ENCODE measurements at places on chromosomes 7 and 10.

GRCh38 chr7:38186593-38187314 is 8.7 kb downstream of the STARD3NL start:
- no peak for DNase-seq

DNA sequence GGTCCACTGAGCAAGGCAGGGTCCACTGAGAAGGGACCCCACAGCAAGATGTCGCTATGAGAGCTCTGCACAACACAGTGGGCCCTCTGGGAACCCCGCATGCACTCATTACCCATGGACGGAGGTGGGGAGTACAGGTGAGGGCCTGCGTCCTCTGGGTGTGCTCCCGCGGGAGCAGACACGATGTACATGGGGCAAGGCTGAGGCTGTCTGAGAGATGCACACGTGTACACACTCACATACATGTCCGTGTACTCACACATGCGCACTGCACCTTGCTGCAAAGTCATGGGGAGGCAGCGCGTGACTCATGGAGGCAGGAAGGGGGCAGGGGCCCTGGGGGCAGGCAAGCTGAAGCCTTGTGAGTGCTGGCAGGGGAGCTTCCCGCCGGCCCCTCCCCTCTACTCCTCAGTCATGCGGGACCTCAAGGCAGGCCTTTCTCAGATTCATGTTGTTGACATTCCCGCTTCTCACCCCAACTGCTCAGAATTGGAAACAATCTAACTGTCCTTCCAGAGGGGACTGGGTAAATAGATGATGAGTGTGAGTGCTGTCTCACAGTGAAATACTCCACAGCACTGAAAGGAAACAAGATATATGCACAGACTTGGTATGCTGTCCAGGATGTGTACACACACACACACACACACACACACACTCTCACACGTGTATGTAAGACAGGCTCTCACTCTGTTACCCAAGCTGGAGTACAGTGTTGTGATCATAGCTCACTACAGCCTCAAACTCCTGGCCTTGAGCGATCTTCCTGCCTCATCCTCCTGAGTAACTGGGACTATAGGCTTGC is 40.0 kb downstream of the GOLGA7B start:
- DNase-seq, result no peak

DNA sequence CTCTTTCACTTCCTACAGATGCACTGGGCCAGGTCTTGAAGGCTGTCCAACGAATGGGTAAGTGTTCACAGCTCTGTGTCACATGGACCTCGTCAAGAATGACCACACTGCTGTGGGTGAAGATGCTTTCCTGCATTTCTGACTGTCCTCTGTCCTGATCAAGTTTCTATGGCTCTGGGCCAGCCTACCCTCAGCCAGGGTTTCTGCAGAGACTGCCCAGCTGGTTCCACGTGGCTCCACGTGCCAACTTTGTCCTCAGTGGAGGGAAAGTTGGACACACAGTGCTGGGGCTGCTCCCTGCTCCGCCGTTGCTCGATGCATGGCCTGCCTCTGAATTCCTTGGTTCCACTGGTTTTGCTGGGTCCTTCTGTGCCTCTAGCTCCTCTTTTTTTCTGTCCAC is 152.3 kb downstream of the EGFR start:
- no peak for DNase-seq

- DNase-seq, result no peak
Measured at GRCh38 chr7:1913466-1914282, 243.6 kb downstream of the ELFN1 start.

- DNase-seq, result peak; percentile 79
Measured at GRCh38 chr7:129494041-129494440, 8.3 kb upstream of the SMKR1 start.

- no peak for DNase-seq
Measured at GRCh38 chr10:132805599-132805998, 19.7 kb upstream of the NKX6-2 start.

DNA sequence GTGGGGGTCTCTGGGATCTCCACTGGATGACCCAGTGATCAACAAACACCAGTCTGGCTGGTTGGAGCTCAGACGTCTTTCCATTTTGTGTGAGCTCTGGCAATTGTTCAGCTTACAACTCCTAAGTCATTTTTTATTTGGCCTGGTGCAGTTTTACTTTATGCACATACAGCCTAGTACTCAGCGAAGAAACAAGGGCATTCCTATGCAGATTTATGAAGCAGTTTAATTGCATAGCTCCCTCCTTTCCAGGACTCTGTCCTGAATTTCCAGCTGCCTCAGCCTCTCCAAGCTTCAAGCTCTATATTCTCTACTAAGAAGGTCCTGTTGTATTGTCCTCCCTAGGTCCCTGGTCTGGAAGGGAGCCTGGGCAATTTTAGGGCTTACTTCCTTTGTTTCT is 145.6 kb upstream of the GALNT17 start:
- no peak for DNase-seq

DNA sequence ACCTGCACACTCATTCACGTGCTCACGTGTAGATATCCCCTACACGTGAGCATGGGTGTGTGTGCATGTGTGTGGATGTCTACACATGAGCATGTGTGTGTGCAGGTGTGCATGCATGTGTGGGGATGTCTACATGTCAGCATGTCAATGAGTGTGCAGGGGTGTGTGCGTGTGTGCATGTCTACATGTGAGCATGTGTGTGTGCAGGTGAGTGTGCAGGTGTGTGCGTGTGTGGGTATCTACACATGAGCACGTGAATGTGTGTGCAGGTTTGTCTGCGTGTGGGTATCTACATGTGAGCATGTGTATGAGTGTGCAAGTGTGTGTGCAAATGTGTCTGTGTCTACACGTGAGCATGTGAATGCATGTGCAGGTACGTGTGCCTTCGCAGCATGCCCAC is 274.8 kb downstream of the PTPRN2 start:
- no peak for DNase-seq

DNA sequence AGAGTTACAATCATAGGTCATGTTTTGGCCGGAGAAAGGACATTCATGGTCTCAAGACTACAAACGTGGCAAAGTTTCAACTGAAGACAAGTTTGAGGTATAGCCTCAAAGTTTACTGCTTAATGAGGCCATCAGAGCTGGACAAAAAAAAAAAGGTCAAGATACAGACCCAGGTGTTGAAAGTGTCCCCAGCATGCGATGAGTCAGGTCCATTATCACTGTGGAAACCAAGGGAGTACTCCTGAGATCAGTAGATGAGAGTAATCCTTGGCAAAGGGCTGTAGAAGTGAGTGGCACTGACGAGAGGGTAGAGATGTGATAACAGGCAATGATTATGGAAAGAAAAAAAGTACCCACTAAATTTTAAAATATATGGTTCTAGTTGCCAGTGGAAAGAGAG is 80.1 kb upstream of the LRRN3 start:
- no peak for DNase-seq

DNA sequence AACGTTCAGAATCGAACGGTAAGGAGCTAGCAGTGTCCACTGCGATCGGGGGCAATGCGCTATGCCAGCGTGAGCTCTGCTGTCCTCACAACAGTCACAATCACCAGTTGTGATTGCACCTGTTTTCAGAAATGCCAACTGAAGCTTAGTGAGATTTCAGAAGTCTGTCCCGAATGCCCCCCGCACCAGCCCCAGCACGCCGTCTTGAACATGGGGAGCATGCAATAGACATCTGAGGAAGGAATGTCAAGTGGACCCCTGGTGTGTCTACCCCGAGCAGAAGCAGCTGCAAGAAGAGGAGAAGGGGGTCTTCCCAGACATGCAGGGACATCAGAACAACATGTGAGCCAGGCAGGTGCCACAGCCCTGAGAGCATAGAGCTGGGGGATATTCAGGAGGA is 125.7 kb upstream of the CHST15 start:
- no peak for DNase-seq

DNA sequence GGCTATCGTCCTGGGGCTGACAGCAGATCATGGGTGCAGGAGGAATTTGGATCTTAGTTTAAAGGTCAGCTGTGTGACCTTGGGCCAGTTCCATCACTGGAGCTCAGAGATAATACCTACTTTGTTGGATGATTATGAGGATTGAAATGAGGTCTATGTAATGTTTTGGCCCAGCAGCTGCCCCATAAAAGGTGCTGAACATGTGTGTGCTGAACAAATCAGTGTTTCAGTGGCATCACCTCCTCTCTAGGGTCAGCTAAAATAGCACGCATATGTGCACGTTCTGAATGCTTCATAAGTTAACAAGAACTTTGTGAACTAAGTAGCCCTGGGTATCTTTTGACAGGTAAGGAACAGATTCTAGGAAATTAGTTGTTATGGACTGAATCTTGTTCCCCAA is 84.8 kb upstream of the LRRC18 start:
- DNase-seq, result no peak

- no peak for DNase-seq
Measured at GRCh38 chr10:130198651-130199050, 62.5 kb downstream of the GLRX3 start.

DNA sequence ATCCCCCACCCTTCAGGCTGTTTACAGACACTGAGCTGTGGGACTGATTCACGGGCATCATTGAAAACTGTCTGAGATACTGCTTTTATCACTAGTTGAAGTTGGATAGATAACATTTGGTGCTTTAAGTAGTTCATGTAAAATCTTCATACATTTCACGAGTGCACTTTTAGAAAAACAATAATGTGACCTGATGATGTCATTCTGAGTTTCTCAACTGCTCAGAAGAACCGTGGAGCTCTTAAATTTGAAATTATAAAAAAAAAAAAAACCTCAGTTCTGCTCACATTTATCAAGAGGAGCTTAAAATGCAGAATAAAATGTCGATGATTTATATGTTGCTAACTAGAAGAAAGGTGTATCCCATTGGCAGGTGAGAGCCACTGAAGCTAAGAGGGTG is 81.5 kb downstream of the GALNT11 start:
- DNase-seq, result no peak

DNA sequence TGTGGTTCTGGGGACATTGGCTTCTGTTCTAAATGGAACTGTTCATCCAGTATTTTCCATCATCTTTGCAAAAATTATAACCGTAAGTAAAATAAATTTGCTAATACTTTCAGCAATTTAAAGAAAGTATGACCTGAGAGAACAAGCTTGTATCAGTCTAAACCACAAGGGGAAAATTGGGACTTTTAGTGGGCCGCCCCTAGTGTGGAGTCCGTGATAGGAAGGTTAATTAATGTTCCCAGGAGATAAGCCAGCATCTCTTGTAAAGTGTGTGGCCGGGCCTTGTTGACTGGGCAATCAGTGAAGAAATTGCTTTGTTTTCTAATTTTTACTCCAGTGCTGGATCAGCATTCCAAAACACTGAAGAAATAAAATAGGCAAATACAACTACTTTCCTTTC is 83.0 kb downstream of the ABCB5 start:
- DNase-seq, result no peak

- no peak for DNase-seq
Measured at GRCh38 chr7:91514591-91514990, 250.4 kb downstream of the FZD1 start.

DNA sequence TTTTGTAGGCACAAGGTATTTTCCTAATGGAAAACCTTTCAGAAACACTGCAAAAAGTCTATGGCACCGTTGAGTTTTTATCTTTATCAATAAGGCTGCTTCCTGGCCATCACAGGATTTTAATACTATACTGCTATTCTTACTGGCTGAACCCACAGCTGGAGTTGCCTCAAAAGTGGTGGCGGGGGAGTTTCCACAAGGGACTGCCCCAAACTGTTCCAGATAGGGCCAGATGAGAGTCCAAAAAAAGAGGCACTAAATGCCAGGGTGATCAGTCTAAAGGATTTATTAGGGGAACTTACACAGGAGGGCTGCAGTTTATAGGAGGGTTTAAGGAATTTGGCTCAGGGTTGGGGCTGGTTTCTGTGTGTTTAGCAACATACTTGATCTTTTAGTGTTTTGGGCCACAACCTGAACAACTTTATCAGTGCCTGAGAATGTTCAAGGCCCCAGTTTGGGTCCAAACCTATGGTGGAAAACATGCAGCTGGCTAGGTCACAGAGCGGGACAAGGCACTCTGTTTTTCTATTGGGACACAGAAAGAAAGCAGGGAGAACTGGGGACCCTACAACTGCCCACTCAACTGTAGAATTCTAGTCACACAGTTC is 41.4 kb downstream of the STAM start:
- DNase-seq, result no peak

GRCh38 chr10:14543904-14544210 is 213.1 kb upstream of the FRMD4A start:
- DNase-seq, result no peak

DNA sequence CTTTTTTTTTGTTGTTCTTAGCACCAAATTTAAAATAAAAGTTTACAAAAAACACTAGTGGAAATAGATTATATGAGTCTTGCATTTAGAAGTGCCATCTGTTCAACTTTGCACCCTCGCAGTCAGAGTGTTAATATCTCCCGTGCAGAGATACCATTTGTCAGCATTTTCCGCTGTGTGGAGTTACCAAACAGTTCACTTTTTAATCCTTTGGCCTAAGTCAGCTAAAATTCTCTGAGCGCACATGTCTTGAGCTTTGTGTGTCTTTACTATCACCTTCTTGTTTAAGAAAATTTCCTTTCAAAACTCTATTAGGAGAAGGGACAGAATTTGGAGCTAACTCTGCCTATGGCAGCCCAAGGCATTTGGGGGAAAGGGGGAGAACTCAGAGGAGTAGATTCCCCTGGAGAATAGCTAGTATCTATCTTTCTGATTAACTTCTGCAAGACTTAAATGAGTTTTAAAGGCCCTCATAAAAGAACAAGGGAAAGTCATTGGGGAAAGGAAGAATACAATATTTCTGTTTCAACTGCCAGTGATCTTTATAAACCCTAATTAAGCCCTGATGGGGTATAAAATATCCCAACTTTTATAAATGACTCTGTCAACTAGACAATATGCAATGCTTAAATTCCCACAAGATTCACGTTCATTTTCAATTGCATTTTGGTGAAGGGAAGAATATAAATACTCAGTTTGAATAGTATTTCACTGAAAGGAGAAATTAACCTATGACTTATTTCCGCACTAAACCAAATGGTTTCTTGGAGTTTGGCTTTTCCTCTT is 114.9 kb upstream of the RAB11FIP2 start:
- DNase-seq, result no peak

GRCh38 chr7:12716134-12716681 is 28.8 kb downstream of the ARL4A start:
- no peak for DNase-seq

- no peak for DNase-seq
Measured at GRCh38 chr7:133784486-133785001, 342.6 kb upstream of the LRGUK start.

- DNase-seq, result no peak
Measured at GRCh38 chr7:74183653-74184450, 9.7 kb downstream of the EIF4H start.

GRCh38 chr10:127813290-127813689 is 76.3 kb downstream of the FOXI2 start:
- DNase-seq, result no peak

Measured in astrocyte of the cerebellum (primary cell).